ENCODE measurements at places on chromosomes 1 and 21.
A peak's percentile ranks its signal among the peaks of the same experiment; 100 is the strongest.

DNA sequence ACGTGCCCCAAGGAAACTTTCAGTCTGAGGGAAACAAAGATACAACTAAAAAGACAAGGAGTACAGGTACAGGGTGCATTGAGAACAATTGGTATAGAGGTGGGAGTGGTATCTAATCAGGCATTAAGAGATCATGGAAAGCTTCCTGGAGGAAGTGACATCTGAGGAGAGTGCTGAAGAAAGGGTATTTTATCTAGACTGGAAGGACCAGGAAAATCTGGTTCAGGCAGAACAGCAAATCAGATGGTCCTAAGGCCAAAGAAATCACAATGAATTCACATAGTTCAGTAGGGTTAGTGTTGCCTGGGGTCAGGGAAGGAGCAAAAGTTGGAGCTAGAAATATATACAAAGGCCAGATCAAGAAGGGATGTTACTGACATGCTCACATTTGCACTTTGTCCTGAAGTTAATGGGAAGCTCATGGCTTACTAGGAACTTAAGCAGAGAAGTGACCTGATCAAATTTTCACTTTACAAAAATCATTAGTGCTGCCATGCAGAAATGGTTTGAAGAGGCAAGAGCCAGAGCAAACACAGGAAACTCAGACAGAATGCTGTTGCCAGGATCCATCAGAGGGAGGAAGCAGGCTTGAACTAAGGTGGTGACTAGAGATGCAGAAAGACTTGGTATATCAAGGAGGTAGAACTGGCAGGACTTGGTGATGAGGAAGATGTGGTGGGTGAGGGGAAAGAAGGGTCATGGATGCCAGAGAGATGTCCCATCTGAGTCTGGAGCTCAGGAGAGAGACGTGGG is 14.5 kb upstream of the CTTNBP2NL start:
- DNase-seq: no peak

DNA sequence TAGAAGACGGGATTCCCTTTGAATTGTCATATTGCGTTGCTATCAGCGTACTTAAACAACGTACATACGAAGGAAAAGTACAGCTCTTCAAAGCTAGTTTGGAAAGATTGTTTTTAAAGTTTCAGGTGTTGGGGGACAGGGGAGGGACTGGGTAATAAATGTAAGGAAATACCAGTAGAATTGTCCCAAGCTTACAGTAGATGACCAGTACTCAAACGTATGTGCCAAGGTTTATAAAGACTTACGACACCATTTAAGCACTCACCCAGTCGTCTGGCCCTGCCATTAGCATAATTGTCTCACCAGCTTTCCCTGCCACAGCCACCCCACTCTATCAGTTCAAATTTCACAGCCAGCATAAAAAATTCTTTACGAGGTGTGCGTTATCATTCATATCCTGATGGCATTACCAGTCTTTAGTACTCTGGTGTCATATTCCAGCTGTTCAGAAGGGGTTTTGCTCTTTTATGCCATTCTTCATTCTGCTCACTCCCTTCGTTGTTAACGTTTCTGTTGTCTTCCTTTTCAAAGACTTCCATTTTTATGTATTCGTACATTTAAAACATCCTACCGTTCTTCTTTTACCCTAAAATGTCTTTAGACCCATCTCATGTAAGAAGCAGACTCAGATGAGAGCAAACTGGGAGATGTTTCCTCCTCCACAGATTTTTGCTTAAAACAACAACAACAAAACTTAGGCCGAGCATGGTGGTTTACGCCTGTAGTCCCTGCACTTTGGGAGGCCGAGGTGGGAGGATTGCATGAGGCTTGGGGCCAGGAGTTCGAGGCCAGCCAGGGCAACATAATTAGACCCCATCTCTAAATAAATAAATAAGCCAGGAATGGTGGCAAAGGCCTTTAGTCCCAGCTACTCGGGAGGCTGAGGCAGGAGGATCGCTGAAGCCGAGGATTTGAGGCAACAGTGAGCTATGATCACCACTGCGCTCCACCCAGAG is 1.0 kb upstream of the HP1BP3 start:
- peak; percentile 64 for DNase-seq

DNA sequence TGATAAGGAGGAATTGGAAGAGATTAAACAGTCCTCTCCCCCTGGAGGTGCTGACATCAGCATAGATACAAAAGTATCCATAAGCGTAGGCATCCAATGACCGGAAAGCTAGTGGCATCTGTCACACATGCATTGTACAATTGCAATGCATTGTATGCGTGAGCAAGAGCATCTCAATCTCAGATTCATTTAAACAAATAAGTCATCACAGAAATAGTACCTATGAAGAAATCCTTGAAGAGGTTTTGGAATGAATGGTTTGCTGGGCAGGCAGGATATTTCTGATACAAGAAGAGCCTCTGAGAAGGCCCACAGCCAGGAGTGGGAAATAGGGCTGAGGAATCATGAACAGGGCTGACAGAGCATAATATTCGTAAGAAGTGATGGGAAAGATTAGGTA is 88.9 kb upstream of the ABCD3 start:
- DNase-seq: no peak

DNA sequence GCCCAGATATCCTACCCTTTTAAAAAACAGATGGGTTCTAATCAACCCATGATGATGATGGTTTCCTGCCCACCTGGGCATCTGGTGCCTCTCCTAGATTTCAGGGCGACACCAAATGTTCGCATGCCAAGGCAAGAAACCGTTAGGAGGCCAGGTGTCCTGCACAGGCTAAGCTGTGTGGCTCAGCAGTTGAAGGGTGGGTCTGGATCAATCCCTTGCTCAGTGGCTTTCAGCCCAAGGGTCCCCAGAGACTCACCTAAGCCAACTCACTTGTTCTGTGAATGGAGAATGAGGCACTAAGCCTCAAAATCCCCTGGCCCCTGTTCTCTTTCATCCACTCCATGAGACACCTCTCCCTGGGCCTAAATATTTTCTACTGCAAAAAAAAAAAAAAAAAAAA is 169.1 kb upstream of the EDN2 start:
- no peak for DNase-seq

DNA sequence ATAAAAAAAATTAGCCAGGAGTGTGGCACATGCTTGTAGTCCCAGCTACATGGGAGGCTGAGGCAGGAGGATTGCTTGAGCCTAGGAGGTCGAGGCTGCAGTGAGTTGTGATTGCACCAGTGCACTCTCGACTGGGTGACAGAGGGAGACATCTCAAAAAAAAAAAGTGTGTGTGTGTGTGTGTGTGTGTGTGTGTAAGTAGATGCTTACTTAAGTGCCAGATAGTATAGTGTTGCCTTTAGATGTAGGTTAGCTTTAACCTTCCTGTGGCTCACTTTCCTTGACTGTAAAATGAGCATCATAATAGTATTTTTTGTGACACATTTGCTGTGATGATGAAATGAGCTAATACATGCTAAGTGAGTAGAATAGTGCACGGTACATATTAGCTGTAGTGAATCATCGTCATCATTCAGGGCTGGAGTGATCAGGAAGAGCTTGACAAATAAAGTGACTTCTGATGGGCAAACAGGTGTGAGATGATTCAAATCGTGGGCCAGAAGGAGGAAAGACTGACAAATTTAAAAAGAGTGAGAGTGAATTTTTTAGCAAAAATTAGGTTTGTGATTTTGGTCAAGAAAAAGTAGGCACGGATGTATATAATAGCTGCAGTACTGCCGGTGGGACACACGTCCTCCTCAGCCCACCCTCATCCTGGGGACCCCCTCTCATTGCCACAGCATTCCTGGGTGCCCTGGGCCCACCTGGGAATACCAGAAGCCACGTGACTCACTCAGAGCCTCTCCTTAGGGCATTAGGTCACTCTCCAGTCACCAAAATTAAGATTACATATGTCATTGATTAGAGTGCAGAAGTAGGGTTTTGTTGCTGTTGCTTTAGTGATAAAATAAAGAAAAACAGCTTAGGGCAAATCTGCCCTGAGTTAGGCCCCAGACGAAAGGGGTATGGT is 33.9 kb downstream of the EIF2D start:
- no peak for DNase-seq

GRCh38 chr21:14495075-14495474 is 51.0 kb downstream of the SAMSN1 start:
- DNase-seq: no peak

GRCh38 chr1:8879922-8880676 is 1.6 kb upstream of the ENO1 start:
- DNase-seq: peak; percentile 90

GRCh38 chr1:37811027-37811655 is 3.1 kb upstream of the YRDC start:
- peak; percentile 77 for DNase-seq

- no peak for DNase-seq
Measured at GRCh38 chr1:215397106-215397505, 170.0 kb upstream of the KCTD3 start.

- no peak for DNase-seq
Measured at GRCh38 chr1:22431965-22432364, 19.7 kb upstream of the ZBTB40 start.

DNA sequence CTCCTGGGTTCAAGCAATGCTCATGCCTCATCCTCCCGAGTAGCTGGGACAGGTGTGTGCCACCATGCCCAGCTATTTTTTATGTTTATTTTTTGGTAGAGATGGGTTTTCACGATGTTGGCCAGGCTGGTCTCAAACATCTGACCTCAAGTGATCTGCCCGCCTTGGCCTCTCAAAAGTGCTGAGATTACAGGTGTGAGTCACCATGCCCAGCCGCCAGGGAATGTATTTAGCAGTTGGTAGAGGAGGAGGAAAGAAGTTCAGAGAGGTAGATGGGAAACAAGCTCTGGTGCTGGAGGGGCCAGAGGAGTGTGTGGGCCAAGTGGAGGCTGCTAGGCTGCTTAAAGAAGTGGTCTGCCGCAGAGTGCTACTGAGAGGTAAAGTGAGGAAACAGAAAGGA is 6.0 kb downstream of the DOP1B start:
- DNase-seq: peak; percentile 17

DNA sequence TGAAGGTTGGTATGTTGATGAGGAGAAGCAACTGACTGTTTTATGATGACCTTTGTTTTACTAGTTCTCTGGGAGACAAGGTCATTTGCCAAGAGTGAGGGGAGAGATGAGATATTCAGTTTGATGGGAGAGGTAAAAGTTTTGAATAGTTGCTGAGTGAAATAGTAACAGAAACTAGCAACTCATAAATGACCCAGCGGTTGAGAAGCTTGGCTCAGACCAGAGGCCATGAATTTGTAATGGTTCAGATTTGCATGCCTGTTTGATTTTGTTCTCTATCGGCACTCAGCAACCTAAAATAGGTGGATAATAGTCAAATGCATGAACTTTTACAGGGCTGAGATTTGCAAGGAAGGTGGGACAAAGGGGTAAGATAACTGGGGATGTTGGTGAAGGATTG is 6.6 kb downstream of the CCDC30 start:
- DNase-seq: no peak

- no peak for DNase-seq
Measured at GRCh38 chr1:160359559-160360226, 7.2 kb upstream of the NHLH1 start.

DNA sequence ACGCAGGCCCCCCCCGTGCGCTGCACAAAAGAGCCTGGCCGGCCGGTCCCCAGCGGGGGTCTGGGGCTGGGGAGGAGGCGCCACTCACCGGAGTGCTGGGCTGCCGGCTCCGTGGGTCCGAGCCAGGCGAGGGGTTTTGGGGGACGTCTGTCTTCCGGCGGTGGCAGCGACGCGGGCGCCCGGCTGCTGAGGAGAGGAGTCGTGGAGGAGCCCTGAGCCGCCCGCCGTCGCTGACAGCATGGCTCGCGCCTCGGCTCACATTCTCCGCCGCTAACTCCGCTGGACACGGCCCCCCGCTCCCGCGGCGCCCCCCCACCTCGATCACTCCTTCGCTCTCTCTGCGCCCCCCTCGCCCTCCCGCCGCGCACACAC is 649 bp downstream of the AHDC1 start:
- DNase-seq: peak; percentile 42

GRCh38 chr1:245860657-245861544 is 646.2 kb downstream of the SMYD3 start:
- peak; percentile 23 for DNase-seq

- no peak for DNase-seq
Measured at GRCh38 chr1:226659136-226659535, 79.9 kb downstream of the ITPKB start.

GRCh38 chr1:162080472-162081015 is 11.1 kb downstream of the NOS1AP start:
- no peak for DNase-seq

DNA sequence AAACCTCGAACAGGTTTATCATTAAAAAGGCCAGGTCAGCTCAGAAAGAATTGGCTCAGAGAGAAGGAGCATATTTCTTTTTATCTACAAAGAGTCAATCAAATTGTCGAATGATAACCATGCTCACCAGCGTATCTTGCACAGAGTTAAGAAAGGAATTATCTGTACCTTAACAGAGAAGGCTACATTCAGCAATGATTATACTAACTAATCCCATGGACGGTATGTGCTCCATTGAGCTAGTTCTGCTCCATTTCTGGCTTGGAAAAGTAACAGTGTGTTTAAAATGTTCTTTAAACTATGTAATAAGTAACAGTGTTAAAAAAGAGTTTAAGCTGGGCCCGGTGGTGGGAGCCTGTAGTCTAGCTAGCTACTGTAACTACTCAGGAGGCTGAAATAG is 4.2 kb downstream of the UBR4 start:
- DNase-seq: no peak

DNA sequence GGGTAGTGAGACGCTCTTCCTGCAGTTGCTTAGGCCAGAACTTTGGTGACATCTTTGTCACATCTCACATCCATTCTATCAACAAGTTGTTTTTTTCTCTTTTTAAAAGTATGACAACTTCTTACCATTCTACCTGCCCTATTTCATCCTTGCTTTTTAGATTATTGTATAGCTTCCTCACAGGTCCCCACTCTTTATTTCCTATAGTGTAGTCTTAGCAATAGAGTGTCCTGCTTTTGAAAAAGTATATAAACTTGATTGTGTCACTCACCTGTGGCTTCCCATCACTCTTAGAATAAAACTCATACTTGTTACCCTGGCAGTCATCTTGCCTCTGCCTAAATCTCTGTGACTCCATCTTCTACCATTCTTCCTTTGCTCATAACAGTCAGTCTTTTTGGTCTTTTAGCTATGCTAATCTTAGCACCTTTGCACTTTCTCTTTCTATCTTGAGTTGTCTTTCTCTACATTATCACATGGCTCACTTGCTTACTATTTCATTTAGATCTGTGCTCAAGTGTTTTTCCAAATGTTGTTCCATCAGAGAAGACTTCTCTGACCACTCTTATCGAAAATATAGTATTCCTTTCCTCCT is 9.5 kb downstream of the CDC73 start:
- no peak for DNase-seq

- DNase-seq: no peak
Measured at GRCh38 chr1:67855961-67856360, 22.7 kb upstream of the GNG12 start.

DNA sequence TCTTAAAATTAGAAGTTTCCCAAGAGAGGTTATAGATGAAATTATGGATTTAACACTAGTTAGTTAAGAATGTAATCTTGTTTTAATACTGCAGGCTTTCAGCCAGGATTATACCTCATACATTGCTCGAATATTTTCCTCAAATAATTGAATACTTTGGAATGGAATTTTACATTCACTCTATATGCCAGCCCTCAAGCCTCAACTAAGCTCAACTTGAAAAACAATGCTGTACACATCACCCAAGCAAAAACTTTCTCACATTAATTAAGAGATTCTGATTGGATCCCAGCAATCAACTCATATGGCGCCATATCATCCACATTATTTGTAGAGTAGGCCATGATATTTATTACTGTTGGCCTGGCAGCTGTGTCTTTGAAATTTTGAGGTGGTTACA is 710.7 kb upstream of the ADAMTS5 start:
- peak; percentile 41 for DNase-seq

- no peak for DNase-seq
Measured at GRCh38 chr1:18734001-18734400, 103.4 kb downstream of the PAX7 start.

Data from EL (cell line).